ENCODE measurements at places on chromosomes 6 and 20.
A peak's percentile ranks its signal among the peaks of the same experiment; 100 is the strongest.

GRCh38 chr6:4879741-4880275, 103.6 kb downstream of the CDYL start:
- DNase-seq = no peak

- DNase-seq = peak; percentile 75
These were observed 257.6 kb upstream of the THEMIS start for GRCh38 chr6:128158496-128158895.

DNA sequence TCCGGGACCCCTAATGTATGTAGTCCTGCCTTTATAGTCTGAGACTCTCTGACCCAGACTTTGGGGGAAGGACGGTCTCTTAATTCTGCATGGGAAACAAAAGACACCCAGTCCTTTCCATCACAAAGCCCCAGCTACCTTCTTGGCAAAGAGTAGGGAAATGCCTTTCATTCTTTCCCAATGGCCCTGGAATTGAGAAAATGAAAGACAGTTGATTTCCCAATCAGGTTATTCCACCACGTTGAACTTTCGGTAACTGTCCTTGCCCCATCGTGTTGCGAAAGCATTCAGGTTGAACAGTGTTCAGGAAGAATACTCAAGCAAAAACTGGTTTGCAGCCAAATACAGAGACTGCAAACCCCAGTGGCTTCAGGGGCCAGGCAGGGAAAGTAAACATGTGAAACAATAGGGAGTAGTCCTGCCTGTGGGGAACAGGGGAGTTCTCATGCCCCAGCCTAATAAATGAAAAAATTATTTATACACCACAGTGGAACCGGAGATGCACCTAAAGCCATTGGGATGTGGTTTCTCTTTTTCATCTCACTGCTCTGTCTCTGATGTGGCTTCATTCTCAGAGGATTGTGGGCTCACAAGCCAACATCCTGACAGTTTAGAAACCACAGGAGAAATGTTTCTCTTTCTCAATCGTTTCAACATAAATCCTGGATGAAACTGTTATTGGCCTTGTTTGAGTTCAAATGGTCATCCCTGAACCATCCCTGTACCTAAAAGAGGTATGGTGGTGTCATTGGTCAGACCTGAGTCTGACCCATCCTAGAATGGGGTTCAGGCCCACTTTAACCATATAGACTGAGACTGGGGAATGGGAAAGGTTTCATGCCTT, 44.2 kb upstream of the SLC9A8 start:
- DNase-seq = peak; percentile 79

DNA sequence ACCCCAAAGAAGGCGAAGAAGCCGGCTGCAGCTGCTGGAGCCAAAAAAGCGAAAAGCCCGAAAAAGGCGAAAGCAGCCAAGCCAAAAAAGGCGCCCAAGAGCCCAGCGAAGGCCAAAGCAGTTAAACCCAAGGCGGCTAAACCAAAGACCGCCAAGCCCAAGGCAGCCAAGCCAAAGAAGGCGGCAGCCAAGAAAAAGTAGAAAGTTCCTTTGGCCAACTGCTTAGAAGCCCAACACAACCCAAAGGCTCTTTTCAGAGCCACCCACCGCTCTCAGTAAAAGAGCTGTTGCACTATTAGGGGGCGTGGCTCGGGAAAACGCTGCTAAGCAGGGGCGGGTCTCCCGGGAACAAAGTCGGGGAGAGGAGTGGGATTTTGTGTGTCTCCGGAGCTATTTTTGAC, 69.6 kb downstream of the HFE start:
- DNase-seq = no peak

- DNase-seq = no peak
These were observed 16.1 kb upstream of the RIPOR2 start for GRCh38 chr6:24951811-24952299.

GRCh38 chr6:139030228-139030963, 1.9 kb downstream of the ABRACL start:
- DNase-seq = no peak

GRCh38 chr6:125834348-125834747, 43.6 kb downstream of the NCOA7 start:
- DNase-seq = no peak

DNA sequence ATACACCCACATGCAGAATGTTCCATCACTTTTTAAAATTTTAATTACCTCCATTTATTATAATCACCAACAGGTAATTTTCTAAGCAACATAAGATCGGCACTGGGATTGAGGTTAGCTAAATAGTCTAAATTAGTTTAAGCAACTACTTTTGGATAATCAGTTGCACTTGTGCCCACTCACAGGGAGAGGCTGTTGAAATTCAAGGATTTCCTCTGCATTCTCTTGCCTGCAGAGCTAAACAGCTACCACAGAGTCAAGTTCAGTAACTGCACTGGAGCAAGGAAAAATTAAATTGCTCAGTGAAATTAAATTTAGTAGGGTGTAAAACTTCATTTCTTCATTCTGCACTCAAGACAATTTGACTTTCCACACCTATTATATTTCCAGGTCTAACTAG, 120.7 kb upstream of the CCDC28A start:
- no peak for DNase-seq

- no peak for DNase-seq
These were observed 122.5 kb downstream of the MACROD2 start for GRCh38 chr20:14117768-14118167.

DNA sequence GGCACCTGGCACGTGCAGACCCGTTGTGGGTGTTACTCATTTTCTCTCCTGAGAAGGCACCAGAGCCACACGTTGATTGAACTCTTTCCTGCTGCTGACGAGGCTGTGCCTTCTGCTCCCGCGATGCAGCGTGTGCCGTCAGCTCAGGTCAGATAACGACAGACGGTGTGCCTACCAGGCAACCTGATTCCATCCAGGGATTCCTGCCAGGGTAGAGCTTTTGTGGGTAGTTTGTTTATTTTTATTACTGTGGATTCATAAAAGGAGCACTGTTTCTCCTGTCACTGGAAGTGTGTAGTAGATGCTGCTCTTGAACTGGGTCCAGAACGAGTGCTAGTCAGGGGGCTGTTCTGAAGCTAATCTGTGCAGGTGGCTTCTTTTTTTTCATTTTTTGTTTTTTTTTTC, 20.7 kb downstream of the PRPF6 start:
- no peak for DNase-seq

GRCh38 chr6:147262946-147263345, 58.7 kb downstream of the STXBP5 start:
- no peak for DNase-seq

GRCh38 chr6:136341367-136341766, 51.7 kb upstream of the BCLAF1 start:
- no peak for DNase-seq

DNA sequence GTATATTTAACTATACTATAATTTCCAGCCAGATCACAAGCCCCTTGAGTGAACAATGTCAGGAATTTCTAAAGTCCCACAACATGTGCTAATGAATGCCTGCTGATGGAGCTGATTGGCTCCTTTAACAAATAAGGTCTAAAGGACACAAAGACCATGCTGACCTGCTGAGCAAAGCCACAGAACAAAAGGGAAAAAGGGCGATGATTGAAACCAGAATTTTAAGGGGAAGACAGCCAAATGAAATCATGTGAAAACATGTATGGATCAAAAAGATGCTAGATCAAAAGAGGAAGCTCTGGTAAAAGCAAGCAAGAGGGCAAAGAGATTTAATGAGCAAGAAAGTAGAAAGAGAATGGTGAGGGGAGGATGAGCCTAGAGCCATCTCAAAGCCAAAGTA, 105.6 kb downstream of the DCDC2 start:
- DNase-seq = no peak

DNA sequence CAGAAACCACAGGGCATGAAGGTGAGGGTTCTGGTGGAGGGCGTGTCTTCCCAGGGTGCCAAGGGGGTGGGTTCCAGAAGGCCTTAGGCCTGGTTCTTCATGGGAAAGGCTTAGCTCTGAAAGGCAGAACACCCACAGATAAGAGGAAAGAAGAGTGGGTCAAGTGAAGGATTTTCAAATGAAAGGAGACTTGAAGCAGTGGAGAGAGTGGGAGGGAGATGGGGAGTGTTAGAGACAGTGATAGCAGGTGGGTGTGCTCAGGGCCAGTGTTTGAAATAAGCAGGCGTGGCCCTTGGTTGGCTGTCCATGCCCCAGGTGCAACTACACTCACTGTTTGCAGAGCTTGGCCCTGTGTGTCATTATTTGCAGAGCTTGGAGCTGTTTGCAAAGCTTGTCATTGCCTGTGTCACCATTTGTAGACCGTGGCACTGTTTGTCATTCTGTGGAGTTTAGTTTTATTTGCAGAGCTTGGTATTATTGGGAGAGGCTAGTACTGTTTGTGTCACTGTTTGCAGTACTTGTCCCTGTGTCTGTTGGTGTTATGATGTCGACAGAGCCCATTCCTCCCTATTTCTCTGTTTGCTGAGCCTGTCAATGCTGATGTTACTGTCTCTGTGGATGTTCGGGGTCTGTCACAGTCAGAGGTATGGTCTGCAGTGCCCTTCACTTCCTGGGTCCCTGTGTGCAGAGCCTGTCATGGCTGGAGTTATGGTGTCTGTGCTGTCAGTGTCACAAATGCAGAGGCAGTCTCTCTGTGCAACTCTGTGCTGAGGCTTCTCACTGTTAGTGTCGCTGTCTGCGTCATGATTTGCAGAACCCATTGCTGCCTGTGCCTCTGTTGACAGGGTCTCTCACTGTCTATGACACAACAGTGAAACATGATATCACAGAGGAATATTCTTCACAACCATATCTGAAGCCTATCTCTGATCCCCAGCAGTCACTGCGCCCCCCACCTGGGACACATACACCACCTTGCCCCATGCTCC, 127.7 kb upstream of the LRFN2 start:
- DNase-seq = no peak

- no peak for DNase-seq
These were observed 1084.8 kb upstream of the CITED2 start for GRCh38 chr6:140459209-140459608.

DNA sequence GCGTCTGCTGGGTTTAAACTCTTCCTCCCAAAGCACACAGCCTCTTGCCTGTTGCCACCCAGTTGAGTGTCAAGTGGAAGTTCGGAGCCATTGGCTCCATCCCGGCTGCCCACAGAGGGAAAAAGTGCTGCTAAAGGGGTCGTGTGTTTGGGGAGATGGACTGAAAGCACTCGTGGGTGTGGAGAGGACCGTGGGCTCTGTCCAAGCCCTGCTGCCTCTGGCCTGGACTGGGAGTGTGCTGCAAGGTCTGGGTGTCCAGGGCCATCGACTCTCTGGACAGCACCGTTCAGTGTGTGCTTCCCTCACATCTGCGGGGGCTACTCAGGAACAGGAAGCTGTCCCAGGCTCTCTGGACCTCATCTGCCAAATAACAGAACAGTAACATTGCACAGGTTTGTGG, 269.3 kb downstream of the DLL1 start:
- DNase-seq = no peak

- DNase-seq = no peak
These were observed 97.7 kb upstream of the KCNQ5 start for GRCh38 chr6:72524011-72524645.

- DNase-seq = peak; percentile 42
These were observed 146.8 kb downstream of the LAMA2 start for GRCh38 chr6:129029778-129030177.

DNA sequence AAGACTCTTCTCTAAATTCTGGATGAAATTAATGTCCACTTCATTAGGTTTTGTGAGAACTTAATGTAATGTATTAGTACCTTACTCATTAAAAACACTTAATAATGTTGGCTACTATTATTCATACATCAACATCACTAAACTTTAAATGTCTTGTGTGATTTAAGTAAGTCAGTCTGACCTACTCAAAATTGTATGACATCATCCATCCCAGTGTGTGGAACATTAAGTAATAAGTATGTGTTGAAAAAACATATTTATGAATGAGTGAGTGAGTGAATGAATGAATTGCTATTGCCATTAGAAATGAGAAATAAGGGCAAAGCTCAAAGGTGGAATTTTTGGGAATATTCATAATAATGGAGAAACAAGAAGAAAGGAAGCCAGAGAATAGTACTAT, 285.8 kb downstream of the HTR1B start:
- DNase-seq = no peak

- no peak for DNase-seq
These were observed 1122.3 kb downstream of the EPHA7 start for GRCh38 chr6:92297101-92297500.

GRCh38 chr6:84798257-84798656, 33.9 kb upstream of the TBX18 start:
- DNase-seq = peak; percentile 55

GRCh38 chr6:7953753-7954152, 43.2 kb upstream of the TXNDC5 start:
- no peak for DNase-seq

- DNase-seq = peak; percentile 97
These were observed 103.3 kb downstream of the IBTK start for GRCh38 chr6:82144007-82144851.

- DNase-seq = no peak
These were observed 40.1 kb downstream of the ITPR3 start for GRCh38 chr6:33661106-33661838.

DNA sequence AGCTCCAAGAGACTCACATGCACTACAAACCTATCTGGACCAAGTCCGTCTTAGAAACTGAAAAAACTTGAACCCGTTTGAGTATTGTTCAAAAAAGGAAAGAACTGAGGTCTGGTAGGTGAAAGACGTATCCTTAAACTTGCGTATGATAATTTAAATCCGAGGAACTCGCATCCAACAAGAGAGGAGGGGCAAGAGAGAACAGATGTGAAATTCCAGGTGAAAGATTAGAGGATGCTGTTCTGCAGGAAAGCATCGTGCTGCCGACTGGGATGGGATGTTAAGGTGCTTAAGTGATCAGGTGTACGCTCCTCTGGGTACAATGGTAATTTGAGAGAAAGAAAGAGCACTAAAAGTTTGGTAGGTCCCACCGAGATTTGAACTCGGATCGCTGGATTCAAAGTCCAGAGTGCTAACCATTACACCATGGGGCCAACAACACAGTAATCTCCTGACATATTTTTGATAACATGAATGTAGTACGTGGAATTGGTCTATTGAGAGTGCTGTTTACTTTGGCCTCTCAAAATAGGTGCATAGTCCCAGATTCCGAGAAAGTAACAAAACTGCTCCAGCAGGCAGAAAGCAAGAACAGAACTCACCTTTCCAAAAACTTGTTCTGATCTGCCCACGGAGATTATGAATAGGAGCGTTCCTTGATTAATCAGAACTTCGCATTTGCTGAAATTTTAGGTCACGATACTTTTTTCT, 53.5 kb upstream of the BTN3A2 start:
- DNase-seq = peak; percentile 74

DNA sequence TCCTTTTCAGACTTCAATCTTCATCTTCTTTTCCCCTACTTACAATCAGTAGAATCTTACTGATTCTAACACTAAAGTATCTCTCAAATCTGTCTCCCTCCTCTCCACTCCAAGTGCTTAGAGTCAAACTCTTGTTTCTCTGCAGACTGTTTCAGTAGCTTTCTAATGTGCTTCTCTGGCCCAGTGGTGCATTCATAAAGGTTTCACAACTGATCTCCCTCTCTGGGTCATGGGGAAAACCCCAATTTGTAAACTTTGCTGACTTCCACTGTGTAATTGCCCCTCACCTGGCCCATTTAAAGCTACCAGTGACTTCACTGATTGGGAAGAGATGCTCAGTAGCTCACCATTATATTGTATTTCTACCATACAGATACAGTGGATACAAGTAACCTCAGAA, 183.6 kb downstream of the FAXC start:
- DNase-seq = no peak

Data from HCEC 1CT (cell line).